ENCODE measurements at places on chromosomes 4 and X. TPM values are rescaled to one million over a fixed set of nuclear protein-coding genes. Genes with fewer than 3 reads are reported as not detected.

DNA sequence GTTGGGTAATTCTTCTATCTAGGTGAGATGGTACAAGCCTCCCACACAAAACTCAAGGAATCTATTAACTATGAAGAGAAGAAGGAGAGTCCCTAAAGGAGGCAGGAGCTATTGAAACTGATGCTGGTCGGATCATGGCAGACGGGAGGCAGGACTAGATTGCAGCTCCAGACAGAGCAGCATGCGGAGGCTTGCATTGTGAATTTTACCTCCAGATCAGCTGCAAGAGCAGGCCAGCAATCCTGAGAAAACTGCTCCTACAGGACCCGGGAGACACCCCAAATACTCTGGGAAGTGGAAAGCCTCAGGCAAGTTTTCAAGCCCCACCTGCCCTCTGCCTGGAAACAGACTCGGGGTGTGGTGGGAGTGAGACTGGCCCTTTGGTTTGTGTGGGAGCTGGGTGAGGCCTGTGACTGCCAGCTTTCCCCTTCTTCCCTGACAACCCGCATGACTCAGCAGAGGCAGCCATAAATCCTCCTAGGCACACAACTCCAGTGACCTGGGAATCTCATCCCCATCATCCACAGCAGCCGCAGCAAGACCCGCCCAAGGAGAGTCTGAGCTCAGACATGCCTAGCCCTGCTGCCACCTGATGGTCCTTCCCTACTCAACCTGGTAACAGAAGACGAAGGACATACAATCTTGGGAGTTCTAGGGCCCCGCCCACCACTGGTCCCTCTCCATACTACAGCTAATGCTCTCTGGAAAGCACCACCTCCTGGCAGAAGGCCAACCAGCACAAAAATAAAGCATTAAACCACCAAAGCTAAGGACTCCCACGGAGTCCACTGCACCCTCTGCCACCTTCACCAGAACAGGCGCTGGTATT, 30.9 kb downstream of the GATB start:
- DNase-seq: no peak

DNA sequence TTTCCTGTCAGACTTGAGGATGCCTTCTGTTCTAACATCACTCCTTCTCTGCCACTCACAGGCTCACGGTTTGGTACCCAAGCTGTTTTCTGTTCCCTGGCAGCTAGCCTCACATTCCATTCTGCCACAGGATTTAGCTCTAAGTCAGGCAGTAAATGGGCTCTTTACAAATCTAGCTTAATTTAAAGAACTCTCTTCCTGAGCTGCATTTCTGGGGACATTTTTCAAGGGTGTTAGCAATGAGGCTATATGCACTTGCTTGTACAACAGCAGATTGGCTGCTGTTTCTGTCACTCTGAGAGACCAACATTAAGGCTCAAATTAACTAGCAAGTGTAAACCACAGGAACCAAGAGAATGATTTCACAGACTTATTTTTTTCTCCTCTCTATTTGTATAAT, 337.8 kb upstream of the NOCT start:
- no peak for DNase-seq

DNA sequence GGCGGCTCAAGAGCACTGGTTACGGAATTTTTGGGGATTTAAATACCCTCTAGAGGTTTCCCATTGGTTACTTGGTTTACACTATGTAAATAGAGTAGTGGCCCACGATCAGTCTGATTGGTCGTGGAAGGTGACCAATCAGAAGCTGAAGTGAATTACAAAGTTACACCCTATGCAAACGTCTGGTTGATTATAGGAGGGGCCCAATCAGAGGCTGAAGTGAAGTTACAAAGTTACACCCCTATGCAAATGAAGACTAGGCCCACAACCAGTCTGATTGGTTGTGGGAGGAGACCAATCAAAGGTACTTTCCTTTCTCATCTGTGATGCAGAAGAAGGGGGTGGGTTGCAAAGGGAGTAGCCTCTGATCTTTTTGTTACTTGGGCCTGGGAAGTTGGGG, 45.1 kb upstream of the HSD17B10 start:
- no peak for DNase-seq

GRCh38 chrX:141662781-141663180, 35.8 kb downstream of the SPANXD start:
- no peak for DNase-seq

DNA sequence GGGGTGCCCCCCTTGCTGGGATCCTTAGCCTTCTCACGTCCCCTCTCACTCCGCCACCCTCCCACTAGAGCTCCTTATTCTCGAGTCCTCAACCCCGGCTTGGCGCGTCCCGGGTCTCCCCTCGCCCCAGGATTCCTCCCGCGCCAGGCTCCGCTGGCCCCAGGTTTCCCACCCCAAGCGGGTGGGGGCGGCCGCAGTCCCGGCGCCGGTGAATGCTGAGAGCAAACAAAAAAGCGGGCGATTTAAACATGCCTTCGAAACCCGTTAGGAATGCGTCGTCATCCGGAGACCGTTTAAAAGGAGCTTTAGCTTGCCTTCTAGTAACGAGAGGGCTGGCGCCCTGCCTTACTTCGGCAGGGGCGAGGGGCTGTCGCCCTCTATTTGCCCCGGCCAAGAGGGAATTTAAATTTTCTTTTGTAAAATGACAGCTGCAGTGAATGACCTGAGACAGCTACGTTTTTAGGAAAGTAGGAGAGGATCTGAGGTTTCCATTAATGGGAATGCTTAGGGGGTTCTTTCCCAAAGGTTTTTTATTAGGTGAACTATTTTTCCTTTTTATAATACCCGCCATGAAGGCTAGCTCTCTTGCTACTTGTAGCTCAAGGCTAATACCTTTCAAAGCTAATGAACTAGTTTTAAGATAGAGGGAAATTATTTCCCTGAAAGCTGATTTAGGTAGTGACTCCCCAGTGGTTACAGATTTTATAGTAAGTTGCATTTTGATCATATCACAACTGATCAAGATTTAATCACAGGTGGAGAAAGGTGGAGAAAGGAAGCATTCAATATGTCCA, 3.1 kb downstream of the JADE1 start:
- DNase-seq: peak; percentile 25

DNA sequence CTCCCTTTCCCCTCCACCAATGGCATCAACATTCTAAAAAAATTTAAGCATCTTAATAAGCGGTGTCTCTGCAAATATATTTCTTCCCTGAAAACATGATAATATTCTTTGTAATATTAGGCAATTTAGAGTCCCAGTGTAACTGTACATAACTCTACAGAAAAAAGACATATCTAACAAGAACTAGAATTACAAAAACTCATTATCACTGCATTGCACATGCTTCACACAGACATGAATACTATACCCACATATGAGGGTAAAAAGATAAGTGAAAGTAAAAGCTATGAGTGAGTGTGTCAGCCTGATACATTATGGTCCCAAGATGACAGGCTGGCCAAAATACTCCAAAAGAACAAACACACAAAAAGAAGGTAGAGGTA, 2.4 kb upstream of the FGB start:
- no peak for DNase-seq

NAP1L2 gene
- 4.0 TPM for total RNA-seq

F9 gene
- not detected for total RNA-seq

Data from omental fat pad (tissue), 4 donors.